Fibroblast of skin of right biceps (primary cell): ENCODE measurements at places on chromosomes 5 and 9.

- peak; percentile 79 for DNase-seq
Measured at GRCh38 chr9:88523056-88523455, 11.9 kb upstream of the NXNL2 start.

GRCh38 chr9:107425101-107426025 lies 64.2 kb downstream of the KLF4 start:
- peak; percentile 67 for DNase-seq

GRCh38 chr5:17001428-17001827 lies 65.3 kb upstream of the MYO10 start:
- DNase-seq = peak; percentile 83

GRCh38 chr5:129630101-129630500 lies 117.8 kb upstream of the MINAR2 start:
- DNase-seq = peak; percentile 31

GRCh38 chr5:168734620-168735300 lies 155.6 kb upstream of the PANK3 start:
- peak; percentile 74 for DNase-seq

DNA sequence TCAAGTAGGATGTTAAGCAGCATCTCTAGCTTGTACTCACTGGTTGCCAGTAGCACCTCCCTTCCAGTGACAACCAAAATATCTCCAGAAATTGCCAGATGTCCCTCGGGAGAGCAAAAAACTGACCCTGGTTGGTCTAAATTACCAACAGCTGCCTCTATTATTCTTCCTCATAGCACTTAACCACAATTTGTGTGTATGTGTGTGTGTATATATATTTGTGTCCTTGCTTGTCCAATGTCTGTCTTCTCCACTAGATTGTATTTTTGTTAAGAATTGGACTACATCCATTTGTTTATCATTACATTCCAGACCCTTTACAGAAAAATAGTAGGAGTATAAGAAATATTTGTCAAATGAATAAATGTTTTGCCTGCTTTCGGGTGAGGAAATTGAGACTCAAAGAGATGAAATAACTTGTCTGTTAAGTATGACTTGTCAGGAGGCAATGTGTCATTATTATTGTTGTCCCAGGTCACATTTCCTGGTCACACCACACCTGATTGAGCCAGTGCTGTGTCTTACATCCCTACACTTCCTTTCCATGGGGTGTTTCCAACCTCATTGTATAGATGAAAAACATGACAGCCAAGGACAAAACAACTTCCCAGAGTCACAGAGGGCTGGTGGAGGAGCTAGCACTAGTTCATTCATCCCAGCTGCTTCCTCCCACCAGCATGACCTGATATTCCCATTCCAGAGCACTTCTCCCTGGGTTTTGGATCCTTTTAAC lies 11.4 kb upstream of the GRPEL2 start:
- DNase-seq = peak; percentile 20

GRCh38 chr5:89536020-89536419 lies 653.0 kb upstream of the MEF2C start:
- no peak for DNase-seq

GRCh38 chr9:4781408-4781807 lies 11.3 kb upstream of the RCL1 start:
- DNase-seq = no peak

GRCh38 chr5:31972558-31972957 lies 201.6 kb downstream of the GOLPH3 start:
- DNase-seq = no peak

GRCh38 chr9:33619666-33620404 lies 95.8 kb downstream of the ANKRD18B start:
- peak; percentile 92 for DNase-seq

DNA sequence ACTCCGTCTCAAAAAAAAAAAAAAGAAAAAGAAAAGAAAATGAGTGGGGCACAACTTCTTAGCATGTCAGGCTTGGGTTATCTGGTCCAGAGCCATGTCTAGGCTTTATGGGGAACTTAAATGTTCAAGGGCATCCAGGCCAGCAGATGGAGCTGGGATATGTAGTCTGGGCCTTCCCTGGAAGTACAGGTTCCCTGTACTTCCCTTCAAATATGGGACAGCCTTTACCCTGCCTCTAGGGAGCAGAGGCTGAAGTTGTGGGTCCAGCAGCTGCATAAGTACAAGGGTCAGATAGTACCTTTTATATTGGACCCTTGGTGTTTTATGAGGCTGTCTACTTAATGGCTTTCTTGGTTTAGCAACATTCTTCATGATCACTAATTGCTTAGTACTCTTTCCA lies 42.1 kb downstream of the FAF2 start:
- no peak for DNase-seq

GRCh38 chr9:136047076-136047774 lies 47.9 kb downstream of the NACC2 start:
- DNase-seq = no peak

DNA sequence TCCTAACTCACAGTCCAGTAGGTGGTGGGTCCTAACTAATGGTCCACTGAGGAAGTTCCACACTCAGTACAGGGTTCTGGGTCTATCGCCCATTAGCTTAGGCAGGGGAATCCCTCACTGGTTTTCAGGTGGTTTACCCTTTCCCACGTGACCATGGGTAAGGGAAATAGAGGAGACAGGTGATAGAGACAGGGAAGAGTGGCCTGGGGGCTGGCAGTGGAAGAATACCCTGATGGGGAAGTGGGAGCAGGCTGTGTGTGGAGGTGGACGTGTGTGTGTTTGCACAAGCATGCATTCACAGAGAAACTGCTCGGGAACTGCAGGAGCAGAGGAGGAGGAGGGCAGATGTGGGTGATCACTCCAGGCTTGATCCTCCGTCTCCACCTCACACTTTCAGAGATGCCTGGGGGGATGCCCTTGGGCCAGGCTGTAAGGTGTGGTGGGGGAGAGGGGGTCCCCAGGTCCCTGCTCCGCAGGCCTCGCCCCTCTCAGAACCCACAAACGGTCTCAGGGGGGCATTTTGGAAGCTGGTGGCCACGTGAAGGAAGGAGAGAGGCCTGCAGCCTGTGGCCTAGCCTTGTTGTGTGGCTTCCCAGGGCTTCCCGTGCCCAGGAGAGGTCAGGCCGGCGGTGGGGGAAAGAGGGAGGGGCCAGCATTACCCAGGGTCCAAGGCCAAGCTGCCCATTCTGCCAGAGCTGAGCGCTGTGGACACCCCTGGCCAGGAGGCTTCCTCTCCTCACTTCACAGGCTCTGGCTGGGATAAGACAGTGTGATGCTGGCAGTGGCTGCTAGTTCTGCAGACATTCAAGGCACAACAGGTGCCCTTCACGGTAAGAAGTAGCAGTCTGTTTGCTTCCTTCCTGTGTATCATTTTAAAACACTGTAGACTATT lies 80.0 kb downstream of the OTULIN start:
- DNase-seq = no peak

DNA sequence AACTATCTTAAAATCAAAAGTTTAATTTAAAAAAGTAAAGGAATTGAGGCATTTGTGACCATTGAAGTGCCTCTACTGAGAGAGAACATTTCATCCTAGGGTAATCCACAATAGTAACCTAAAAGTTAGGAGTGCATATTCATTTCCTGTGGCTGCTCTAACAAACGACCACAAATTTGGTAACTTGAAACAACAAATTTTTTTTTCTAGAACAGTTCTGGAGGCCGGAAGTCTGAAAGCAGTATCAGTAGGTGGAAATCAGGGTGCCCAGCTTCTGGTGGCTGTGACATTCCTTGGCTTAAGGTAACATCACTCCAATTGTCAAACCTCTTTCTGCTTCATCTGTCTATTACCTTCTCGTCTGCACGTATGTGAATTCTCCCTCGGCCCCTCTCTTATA lies 67.1 kb upstream of the SSBP2 start:
- DNase-seq = no peak

GRCh38 chr5:5422819-5423515 lies 490 bp downstream of the ICE1 start:
- no peak for DNase-seq

DNA sequence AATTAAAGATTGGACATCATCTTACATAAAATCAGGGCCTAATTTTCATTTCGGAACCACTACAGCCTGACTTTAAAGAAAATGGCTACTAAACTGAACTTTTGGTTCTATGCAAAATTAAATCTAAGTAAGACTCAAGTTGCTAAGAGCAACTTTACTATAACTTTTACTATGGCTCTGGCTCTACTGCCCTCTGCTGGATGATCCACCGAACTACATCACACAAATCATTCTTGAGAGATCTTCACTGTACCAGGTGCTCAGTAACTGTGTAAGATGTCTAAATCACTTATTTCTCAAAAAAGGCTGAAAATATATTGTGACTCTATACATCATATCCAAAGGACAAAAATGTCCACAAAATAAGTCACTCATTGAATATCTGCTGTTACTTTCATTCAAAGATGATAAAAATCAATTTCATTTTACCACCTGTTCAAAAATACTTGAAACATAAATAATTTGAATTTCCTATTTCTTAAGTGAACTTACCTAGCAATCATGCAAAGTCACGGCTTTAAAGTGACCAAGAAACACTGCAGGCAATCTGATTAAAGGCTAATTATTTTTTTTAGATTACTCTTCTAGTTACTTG lies 13.5 kb downstream of the MOCS2 start:
- peak; percentile 53 for DNase-seq

GRCh38 chr9:120442308-120442995 lies 137.5 kb downstream of the CDK5RAP2 start:
- DNase-seq = no peak

GRCh38 chr5:97420646-97421045 lies 237.6 kb upstream of the RIOK2 start:
- no peak for DNase-seq
